ENCODE measurements at places on chromosomes 4 and X.
A peak's percentile ranks its signal among the peaks of the same experiment; 100 is the strongest.

DNA sequence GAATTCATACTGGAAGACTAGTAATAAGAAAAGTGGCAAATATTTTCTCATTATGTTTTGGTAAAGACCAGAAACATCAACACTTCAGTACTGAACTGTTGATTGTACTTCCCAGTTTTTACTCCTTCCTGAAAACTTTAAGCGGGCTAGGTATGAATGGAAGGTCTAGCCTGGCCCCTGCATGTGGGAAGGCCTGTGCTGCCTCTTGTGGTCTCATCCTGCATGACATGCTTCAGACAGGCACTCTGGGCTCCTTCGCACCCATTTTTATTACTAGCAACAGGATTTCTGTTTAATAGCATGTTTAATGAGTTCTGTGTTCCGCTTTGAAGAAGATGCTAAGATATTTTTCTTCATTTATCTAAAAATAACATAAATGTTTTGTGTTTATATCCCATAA is 279.1 kb downstream of the ANK2 start:
- no peak for DNase-seq

GRCh38 chr4:125994430-125994829 is 679.7 kb downstream of the FAT4 start:
- no peak for DNase-seq

GRCh38 chrX:49242545-49243066 is 7.3 kb downstream of the CCDC22 start:
- no peak for DNase-seq

DNA sequence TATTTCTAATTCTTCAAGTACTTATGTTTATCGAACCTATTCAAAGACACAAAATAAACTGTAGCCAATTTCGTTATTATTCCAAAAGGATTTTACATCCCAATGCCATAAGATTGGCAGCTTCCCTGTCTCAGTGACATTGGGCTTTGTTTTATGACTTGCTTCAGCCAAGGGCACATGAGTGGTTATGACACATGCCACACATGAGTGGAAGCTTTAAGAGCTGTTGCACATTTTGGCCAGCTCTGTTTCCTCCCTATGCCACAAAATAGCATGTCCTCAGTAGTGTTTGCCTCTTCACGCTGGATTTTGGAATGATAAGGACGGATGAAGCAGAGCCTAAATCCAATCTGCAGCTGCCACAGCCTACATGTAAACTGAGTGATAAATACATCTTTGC is 21.9 kb downstream of the SEC24D start:
- DNase-seq, result no peak

GRCh38 chr4:80263541-80264351 is 2.7 kb upstream of the FGF5 start:
- no peak for DNase-seq

GRCh38 chr4:149095001-149095400 is 652.8 kb upstream of the NR3C2 start:
- DNase-seq, result no peak

- DNase-seq, result no peak
These were observed 35.9 kb downstream of the GYPA start for GRCh38 chr4:144104509-144105130.

DNA sequence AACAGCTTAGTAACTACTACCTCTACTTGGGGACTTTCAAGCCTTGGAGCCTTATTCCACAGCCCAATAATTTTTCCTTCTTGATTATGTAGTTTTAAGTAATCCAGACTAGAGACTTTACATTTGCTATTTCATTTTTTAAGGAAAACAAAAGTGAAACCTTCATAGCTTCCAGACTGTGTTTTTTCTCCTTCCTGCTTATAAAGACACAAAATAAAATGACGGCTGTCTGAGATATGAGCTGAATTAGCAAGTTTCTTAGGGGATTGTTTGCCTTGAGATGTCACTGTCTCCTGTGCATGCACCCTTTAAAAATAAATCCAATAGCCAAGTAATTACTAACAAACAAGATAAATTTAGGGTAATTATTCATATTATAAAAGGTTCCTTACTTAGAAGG is 78.8 kb upstream of the PACRGL start:
- peak; percentile 6 for DNase-seq

- DNase-seq, result no peak
These were observed 17.3 kb upstream of the ARHGAP6 start for GRCh38 chrX:11683057-11683456.

DNA sequence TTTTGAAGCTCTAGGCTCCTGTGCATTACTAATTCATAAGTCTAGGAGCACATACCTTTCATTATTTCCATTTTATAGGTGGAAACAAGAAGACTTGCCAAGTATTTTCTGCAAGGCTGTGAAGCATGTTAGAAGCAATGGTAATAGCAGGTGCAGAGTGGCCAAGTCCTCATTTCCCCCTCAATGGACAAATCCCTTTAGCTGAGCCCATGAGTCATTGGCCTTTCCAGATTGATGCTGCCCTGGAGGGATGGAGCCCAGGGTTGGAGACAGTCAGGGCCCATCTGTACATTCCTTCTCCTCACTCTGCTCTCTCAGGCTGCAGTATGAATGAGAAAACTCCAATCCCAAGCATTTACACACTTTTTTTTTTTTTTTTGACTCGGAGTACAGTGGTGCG is 6.6 kb downstream of the MGST2 start:
- DNase-seq, result no peak

DNA sequence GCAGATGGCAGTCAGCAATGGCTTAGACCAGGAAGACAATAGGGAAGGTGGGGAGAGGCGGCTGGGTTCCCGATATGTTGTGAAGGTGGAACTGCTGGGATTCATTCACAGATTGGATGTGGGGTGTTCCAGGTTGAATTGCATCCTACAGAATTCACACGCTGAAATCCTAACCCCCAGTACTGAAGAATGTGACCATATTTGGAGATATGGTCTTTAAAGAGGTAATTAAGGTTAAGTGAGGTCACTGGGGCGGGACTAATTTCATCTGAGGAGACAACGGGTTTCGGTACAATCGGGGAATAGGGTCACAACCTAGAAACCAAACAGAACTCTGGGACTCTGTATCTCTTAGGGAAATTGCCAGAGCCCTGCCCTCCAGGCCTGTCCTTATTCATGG is 5.3 kb upstream of the CHRNA9 start:
- no peak for DNase-seq

- DNase-seq, result no peak
These were observed 144.7 kb downstream of the QDPR start for GRCh38 chr4:17367201-17367600.

DNA sequence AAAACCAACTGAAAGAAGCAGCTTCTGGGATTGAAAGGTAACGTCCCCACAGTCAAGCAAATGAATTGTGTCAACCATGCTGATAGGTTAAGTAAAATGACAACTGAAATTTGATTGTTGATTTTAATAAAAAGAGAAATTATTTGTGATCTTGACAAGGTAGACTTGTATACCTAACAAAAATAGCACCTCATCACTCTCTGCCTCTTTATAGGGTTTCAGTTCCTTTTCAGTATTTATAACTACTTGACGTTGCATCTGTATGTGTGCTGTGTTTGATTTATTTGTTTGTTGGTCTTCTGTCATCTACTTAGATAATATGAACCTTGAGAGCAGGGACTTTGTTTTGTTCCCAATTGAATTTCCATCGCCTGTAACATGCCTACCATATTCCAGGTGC is 7.9 kb upstream of the PPP3CA start:
- DNase-seq, result no peak

DNA sequence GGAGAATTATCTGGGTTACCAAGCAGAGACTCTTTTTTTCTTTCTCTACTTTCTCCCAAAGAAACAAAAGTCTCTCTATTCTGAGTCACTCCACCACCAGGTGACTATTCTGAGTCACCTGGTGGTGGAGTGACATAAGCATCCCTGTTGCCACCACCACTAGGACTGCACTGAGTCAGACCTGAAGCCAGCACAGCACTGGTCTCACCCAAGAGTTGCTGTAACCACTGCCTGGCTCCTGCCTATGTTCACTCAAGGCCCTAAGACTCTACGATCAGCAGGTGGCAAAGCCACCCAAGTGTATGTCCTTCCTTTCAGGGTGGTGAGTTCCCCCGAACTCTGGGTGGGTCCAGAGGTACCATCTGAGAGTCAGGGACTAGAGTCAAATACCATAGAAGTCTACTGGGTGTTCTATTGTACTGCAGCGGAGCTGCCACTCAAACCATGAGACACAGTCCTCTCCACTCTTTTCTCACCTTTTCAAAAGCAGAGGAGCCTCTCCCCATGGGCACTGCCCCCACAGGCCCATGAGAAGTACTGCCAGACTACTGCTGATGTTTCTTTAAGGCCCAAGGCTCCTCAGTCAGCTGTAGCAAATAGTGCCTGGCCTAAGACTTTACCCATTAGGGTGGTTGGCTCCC is 209.6 kb upstream of the IRS4 start:
- no peak for DNase-seq

DNA sequence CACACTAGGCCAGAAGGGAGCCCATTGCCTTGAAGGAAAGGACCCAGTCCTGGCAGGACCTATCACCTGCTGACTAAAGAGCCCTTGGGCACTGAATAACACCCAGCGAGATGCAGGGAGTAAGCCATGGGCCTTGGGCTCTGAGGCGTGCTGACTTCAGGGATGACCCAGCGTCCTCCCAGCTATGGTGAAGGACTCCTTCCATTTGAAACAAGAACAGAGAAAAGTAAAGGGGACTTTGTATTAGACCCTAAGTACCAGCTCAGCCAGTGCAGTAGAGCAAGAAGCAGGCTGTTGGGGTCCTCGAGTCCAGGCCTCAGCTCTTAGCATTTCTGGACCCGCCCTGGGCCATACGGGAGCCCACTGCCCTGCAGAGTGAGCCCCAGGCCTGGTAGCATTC is 5.1 kb downstream of the ETDA start:
- no peak for DNase-seq

- DNase-seq, result no peak
These were observed 165.9 kb upstream of the HHIP start for GRCh38 chr4:144480068-144480467.

- peak; percentile 79 for DNase-seq
These were observed 277.9 kb downstream of the ADGRA3 start for GRCh38 chr4:22237846-22238494.

DNA sequence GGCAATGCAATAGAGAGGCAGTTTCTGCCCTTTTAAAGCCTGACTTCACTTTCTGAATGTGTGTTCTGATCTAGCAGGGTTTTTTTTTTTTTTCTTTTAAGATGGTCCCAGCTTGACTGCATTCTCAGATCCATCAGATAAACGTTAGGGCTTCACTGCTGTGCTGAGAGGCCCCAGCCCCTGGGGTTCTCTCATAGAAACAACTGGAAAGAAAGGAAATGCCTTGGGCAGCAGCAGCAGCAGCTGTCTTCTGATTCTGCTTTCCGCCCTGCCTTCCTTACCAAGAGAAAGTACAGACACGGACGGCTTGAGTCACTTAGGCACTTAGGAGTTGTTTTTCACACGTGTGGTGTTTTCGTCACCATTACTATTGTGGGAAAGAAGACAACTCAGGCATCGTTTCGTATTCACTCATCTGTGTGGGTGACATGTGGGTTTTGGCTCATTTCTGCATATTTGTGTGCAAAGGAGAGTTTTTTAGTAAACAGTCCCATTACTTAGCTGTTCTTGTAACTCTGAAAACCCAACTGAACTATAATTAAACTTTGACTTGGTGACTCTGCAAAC is 172.0 kb downstream of the PTTG2 start:
- peak; percentile 80 for DNase-seq

DNA sequence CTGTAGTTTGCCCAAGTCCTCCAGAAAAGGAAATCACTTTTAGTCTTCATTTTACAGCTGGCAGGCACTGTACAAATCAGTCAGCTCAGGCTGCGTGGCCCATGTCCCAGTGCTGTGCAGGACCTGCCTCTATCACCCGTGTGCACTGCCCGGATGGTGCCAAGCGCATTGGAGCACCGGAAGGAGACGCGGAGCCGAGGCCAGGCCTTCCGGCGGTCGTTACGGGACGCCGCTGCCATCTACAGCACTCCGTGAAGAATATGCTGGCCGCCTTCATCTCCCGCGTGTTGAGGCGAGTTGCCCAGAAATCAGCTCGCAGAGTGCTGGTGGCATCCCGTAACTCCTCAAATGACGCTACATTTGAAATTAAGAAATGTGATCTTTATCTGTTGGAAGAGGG is at the start of gene PDHA2:
Gene PDHA2 (plus strand): TSS at position 203 of the 400 bp plus-strand sequence. CDS start 58 bp downstream, at position 261.
- DNase-seq, result no peak

DNA sequence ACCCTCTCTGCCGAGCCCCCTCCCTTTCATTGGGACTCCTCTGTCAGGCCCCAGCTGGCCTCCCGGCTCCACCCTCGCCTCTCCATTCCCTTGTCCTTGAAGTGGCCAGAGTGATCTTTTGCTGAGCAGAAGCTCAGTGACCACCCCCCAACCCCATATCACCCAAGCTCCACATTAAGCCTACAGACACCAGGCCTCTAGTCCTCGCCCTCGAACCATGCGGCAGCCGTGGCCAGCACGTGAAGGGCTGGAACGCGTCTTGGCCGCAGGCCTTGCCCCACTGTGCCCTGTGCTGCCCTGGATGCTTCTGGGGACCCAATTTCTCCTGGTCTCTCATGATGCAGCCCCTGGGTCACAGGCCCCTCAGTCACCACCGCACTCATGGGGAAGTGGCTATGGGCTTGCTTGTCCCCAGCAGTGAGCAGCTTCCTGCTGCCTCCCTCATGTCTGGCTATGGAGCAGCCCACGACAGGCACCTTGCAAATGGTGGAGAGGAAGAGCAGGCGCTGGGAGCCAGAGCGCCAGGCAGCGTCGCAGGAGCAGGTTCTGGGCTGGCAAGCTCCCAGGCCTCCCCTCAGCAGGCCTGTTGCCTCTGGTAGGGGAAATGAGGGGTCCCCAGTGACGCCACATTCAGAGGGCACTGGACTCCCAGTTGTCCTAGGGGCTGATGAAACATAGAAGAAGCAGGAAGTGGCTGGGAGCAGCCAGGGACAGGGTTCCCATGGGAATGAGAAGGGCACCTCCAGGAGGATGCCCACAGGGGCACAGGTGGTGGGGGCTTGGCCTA is 757 bp upstream of the SRPK3 start:
- DNase-seq, result no peak

GRCh38 chr4:10084651-10085358 is 31.8 kb downstream of the WDR1 start:
- DNase-seq, result no peak

DNA sequence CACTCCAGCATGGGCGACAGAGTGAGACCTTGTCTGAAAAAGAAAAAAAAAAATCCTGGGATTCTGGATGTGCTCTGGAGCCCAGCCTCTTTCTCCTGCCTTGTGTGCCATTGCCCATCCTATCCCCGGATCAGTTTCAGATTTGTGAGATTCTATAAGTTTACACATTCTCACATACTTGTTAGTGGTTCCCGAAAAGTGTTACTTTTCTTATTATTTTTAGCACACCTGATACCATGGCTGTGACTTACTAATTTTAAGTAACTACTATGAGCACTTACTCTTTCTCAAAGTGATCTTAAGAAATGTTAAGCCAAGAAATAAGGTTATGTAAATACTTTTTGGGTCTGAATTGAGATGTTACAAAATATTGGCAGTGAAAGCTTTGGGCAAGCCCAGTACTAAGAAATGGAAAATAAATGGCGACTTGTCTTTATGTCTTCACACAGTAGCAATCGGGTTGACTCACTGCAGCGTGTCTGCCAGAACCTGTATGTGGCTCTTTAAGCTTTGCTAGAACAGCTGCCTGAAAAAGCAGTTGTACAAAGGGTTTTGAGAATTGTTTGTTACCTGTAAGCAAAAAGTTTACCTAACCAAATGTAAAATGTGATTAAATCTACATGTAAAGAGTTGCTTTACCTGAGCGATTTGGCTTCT is 118.7 kb downstream of the KLHL8 start:
- no peak for DNase-seq

Data from small intestine (tissue), 16 donors.